Large intestine (tissue), 12 donors: ENCODE measurements at places on chromosomes 7 and 10.

GRCh38 chr10:71099731-71100361 is 112.5 kb upstream of the UNC5B start:
- no peaks in the 10 kb centered on the region for H3K27me3 ChIP-seq
- H3K36me3 ChIP-seq = no peaks in the 10 kb centered on the region
- no peak for DNase-seq
- no peak overlapping the region for H3K4me3 ChIP-seq
- H3K4me1 ChIP-seq = no peaks in the 10 kb centered on the region

DNA sequence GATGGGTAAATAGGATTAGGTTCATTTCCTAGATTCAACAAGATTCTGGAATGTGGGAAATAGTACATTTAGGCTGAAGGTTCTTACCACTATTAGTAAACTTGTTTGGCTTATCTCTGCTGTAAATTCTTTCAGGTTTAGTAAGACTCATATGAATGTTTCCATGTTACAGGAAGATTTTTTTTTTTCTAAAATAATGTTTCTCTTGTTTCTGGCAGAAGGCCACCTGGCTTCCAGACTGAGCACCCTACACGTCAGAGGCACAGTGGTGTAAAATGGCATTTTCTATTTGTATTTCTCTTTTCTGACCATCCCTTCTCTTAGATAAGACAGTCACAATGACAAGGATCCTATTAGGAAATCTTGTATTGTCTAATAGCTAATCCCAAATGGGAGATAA is 22.7 kb upstream of the AASS start:
- H3K36me3 ChIP-seq = no peaks in the 10 kb centered on the region
- H3K4me1 ChIP-seq = no peaks in the 10 kb centered on the region
- no peak overlapping the region for H3K4me3 ChIP-seq
- no peak overlapping the region for H3K27ac ChIP-seq
- H3K27me3 ChIP-seq = no peaks in the 10 kb centered on the region
- DNase-seq = no peak

DNA sequence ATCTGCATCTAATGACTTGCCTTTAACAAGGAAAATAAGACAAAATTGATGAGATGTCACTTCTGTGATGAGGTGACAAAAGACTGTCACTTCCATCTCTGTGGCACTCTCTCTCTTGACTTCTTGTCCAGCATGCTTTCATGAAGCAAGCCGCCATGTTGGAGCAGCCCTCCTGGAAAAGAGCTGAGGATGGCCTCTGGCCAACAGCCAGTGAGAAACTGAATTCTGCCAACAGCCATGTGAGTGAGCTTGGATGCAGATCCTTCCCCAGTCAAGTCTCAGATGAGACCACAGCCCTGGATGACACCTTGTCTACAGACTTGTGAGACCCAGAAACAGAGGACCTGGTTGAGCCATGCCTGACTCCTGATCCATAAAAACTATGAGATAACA is 412.6 kb upstream of the SHH start:
- DNase-seq = no peak
- no peaks in the 10 kb centered on the region for H3K4me1 ChIP-seq
- no peaks in the 10 kb centered on the region for H3K36me3 ChIP-seq
- H3K27me3 ChIP-seq = no peaks in the 10 kb centered on the region

DNA sequence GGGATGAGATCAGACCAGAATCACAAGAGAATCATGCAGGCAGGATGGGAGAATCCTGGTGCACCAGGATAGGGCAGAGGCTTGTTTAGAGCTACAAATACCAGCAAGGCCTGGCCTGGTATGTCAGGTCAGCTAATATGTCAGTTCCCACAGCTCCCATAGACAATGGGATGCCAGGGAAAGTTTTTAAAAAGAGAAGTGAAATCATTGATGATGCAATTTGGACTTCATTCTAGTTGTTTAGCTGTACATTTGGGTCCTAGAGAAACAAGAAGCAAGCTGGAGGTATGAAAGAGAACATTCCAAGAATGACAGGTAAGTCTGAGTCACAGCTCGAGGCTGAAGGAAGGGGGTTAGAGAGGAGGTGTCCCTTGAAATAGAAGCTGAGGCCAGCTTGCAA is 45.2 kb downstream of the GPR141 start:
- no peaks in the 10 kb centered on the region for H3K4me1 ChIP-seq
- no peak overlapping the region for H3K27ac ChIP-seq

- no peaks in the 10 kb centered on the region for H3K27me3 ChIP-seq
- no peaks in the 10 kb centered on the region for H3K36me3 ChIP-seq
- no peak overlapping the region for H3K4me3 ChIP-seq
- H3K4me1 ChIP-seq = no peaks in the 10 kb centered on the region
- DNase-seq = no peak
Measured at GRCh38 chr10:66746711-66747110, 179.1 kb upstream of the LRRTM3 start.

GRCh38 chr10:22103701-22104470 is 100.4 kb upstream of the DNAJC1 start:
- H3K4me1 ChIP-seq = no peaks in the 10 kb centered on the region
- no peak overlapping the region for H3K27ac ChIP-seq
- DNase-seq = no peak
- no peak overlapping the region for H3K4me3 ChIP-seq
- H3K36me3 ChIP-seq = no peaks in the 10 kb centered on the region

- no peak overlapping the region for H3K27ac ChIP-seq
- H3K4me3 ChIP-seq = no peak overlapping the region
- H3K27me3 ChIP-seq = no peaks in the 10 kb centered on the region
Measured at GRCh38 chr7:111855161-111855841, 293.0 kb upstream of the IMMP2L start.

DNA sequence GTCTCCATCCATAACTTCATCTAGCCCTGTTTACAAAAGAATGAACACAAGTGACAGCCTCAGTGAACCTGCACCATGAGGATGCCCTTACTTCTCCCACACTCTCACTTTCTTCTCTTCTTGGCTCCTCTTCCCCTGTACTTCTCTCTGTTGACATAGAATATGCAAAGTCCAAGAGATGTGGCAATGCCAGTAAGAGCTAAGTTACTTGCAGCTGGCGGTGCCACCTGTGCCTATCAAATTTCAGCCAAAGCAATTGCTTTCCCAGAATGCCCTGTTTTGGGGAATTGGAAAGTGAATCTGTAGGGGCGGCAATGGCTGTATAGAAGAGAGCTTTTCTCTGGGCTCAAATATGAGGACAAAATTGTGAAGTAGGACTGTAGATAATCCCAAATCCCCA is 557.8 kb downstream of the AUTS2 start:
- no peak overlapping the region for H3K27ac ChIP-seq
- no peak overlapping the region for H3K4me3 ChIP-seq
- no peaks in the 10 kb centered on the region for H3K27me3 ChIP-seq
- no peaks in the 10 kb centered on the region for H3K4me1 ChIP-seq

- no peaks in the 10 kb centered on the region for H3K4me1 ChIP-seq
- H3K27me3 ChIP-seq = no peaks in the 10 kb centered on the region
- H3K27ac ChIP-seq = peak overlapping the region; percentile 46
- peak; percentile 86 for DNase-seq
- H3K4me3 ChIP-seq = no peak overlapping the region
- H3K36me3 ChIP-seq = no peaks in the 10 kb centered on the region
Measured at GRCh38 chr10:61705022-61705613, 42.4 kb downstream of the CABCOCO1 start.

GRCh38 chr10:2387261-2387660 is 649.9 kb upstream of the ADARB2 start:
- DNase-seq = no peak
- H3K27ac ChIP-seq = no peak overlapping the region
- no peaks in the 10 kb centered on the region for H3K27me3 ChIP-seq

GRCh38 chr7:44043902-44044301 is 600 bp upstream of the DBNL start:
- peak overlapping the region; percentile 81 for H3K27ac ChIP-seq
- peaks cover 10% of the 10 kb centered on the region for H3K36me3 ChIP-seq
- no peak for DNase-seq
- H3K27me3 ChIP-seq = no peaks in the 10 kb centered on the region
- peaks cover 13% of the 10 kb centered on the region for H3K4me1 ChIP-seq
- peak overlapping the region; percentile 88 for H3K4me3 ChIP-seq

DNA sequence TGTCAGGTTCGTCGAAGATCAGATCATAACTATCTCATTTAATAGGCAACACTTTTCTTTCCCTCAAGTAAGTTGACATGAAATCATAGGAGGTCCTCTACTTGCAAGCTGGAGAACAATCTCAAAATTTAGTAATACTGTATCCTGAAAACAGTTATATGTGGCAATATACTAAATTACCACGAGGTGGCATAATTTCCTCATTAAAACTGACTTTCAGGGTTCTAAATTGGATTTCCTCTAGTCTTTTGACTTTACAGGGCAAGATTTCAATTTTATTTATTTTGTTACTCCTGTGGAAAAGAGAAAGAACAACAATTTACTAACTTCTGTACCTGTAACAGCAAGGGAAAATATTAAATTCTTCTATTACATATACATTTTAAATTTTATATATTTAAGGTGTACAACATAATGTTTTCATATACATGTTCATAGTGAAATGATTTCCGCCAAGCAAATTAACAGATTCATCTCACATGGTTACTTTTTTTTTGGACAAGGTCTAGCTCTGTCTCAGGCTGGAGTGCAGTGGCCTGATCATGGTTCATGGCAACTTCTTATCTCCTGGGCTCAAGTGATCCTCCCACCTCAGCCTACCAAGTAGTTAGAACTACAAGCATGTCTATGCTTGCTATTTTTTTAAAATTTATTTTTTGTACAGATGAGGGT is 53.4 kb upstream of the CYP2C18 start:
- H3K4me3 ChIP-seq = no peak overlapping the region
- no peak for DNase-seq
- H3K27me3 ChIP-seq = no peaks in the 10 kb centered on the region
- H3K27ac ChIP-seq = no peak overlapping the region
- no peaks in the 10 kb centered on the region for H3K36me3 ChIP-seq
- H3K4me1 ChIP-seq = peaks cover 5% of the 10 kb centered on the region

- H3K27ac ChIP-seq = no peak overlapping the region
- no peak for DNase-seq
- H3K36me3 ChIP-seq = no peaks in the 10 kb centered on the region
- no peaks in the 10 kb centered on the region for H3K27me3 ChIP-seq
Measured at GRCh38 chr7:98598846-98599615, 18.1 kb upstream of the NPTX2 start.

DNA sequence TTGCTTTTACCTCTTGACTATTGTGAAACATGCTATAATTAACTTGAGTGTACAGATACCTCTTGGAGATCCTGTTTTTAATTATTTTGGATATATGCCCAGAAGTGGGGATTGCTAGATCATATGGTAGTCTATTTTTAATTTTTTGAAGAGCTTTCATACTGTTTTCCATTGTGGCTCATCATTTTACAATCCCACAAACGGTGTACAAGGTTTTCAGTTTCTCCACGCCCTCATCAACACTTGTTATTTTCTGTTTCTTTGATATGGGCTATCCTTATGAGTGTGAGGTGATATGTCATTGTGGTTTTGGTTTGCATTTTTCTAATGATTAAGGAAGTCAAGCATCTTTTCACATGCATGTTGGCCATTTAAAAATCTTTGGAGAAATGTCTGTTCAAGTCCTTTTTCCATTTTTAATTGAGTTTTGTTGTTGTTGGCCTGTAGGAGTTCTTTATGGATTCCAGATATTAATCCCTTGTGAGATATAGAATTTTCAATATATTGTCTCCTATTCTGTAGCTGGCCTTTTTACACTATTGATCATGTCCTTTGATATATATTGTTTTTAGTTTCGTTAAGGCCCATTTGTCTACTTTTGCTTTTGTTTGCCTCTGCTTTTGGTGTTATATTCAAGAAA is 7.5 kb downstream of the AGK start:
- no peaks in the 10 kb centered on the region for H3K4me1 ChIP-seq
- no peaks in the 10 kb centered on the region for H3K27me3 ChIP-seq
- no peak overlapping the region for H3K4me3 ChIP-seq
- peaks cover 25% of the 10 kb centered on the region for H3K36me3 ChIP-seq
- DNase-seq = no peak
- no peak overlapping the region for H3K27ac ChIP-seq

DNA sequence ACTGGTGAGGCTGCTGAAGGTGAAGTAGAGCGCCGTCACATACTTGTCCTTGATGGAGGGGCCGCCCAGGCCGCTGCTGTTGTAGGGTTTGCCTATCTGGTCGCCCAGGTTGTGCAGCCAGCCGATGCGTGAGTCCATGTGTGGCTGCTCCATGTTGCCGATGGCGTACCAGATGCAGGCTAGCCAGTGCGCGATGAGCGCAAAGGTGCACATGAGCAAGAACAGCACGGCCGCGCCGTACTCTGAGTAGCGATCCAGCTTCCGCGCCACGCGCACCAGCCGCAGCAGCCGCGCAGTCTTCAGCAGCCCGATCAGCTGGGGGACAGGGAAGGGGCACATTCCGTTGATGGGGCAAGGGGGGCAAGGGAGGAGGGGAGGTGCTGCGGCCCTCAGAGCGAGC is 26.6 kb downstream of the KCNH2 start:
- no peak overlapping the region for H3K4me3 ChIP-seq
- peaks cover 15% of the 10 kb centered on the region for H3K4me1 ChIP-seq
- peaks cover 4% of the 10 kb centered on the region for H3K36me3 ChIP-seq
- DNase-seq = no peak

- H3K4me1 ChIP-seq = no peaks in the 10 kb centered on the region
- no peak overlapping the region for H3K4me3 ChIP-seq
- no peak overlapping the region for H3K27ac ChIP-seq
- no peak for DNase-seq
Measured at GRCh38 chr10:75553550-75553949, 122.1 kb downstream of the LRMDA start.

DNA sequence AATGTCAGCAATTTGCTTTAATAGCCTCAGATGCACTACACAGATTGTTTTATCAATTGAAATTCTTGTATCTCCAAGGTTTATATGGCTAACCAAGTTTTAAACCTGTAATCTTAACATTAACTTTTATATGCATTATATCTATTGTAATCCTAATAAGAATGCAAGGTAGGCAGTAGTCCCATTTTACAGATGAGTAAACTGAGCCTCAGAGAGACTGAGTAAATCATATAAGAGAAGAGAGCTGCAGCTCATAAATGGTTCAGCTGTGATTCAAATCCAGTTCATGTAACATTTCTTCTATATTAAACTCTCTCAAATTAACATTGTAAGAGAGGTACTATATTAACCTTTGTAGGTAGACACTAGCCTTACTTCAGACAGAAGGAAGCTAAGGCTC is 44.0 kb downstream of the MALSU1 start:
- no peaks in the 10 kb centered on the region for H3K4me1 ChIP-seq
- DNase-seq = no peak
- no peak overlapping the region for H3K4me3 ChIP-seq
- no peak overlapping the region for H3K27ac ChIP-seq
- no peaks in the 10 kb centered on the region for H3K27me3 ChIP-seq

- DNase-seq = no peak
- no peaks in the 10 kb centered on the region for H3K27me3 ChIP-seq
- H3K4me1 ChIP-seq = peaks cover 1% of the 10 kb centered on the region
- no peak overlapping the region for H3K27ac ChIP-seq
Measured at GRCh38 chr10:88048312-88048711, 184.9 kb downstream of the PTEN start.

GRCh38 chr7:898855-899681 is 22.7 kb downstream of the GET4 start:
- H3K4me3 ChIP-seq = no peak overlapping the region
- peaks cover 74% of the 10 kb centered on the region for H3K36me3 ChIP-seq
- H3K27ac ChIP-seq = no peak overlapping the region
- no peak for DNase-seq
- peaks cover 13% of the 10 kb centered on the region for H3K4me1 ChIP-seq
- no peaks in the 10 kb centered on the region for H3K27me3 ChIP-seq
